ENCODE measurements at places on chromosomes 7 and 10. TPM values are rescaled to one million over a fixed set of nuclear protein-coding genes. Genes with fewer than 3 reads are reported as not detected.

ZNHIT1 gene
- 42.4 TPM for total RNA-seq

ANKRD30A gene
- not detected for total RNA-seq

- no peak for DNase-seq
Measured at GRCh38 chr7:73735528-73735905, 3.1 kb downstream of the ABHD11 start.

GRCh38 chr10:50396491-50397311 lies 145.4 kb upstream of the ASAH2 start:
- DNase-seq, result no peak

DNA sequence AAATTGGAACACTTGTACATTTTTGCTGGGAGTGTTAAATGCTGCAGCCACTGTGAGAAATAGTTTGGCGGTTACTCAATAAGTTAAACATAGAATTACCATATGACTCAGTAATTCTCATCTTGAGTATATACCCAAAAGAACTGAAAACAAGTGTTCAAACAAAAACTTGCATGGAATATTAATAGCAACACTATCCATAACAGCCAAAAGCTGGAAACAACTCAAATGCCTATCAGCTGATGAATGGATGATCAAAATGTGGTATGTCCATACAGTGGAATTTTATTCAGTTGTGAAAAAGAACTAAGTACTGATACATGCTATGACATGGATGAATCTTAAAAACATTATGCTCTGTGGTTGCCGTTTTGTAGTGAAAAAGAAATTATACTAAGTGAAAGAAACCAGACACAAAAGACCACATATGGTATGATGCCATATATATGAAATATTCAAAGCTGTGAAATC lies 63.0 kb upstream of the SP4 start:
- DNase-seq, result no peak
